Central memory CD8-positive, alpha-beta T cell (primary cell): ENCODE measurements at places on chromosomes 12 and 14.

- no peak for DNase-seq
Measured at GRCh38 chr14:68730348-68730747, 62.5 kb downstream of the ZFP36L1 start.

DNA sequence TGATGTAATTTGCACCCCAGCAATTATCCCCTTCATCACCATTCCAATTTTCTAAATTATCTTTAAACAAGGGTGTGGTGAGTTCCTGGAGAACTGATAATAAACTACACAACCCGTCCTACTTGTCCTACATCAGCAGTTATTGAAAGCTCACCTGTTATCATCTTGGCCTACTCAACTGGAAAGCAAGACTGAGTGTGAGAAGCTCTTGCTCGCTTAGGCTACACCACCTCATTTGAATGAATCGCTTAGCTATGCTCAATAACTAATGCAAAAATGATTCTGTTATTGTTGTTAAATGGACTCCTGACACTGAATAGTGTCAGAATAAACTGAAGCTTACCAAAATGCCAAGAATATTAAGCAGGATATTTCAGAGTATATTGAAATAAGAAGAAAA, 115.4 kb upstream of the BTG1 start:
- no peak for DNase-seq

GRCh38 chr12:63450816-63451215, 217.5 kb downstream of the DPY19L2 start:
- DNase-seq = no peak

- no peak for DNase-seq
Measured at GRCh38 chr14:104085889-104086201, 345 bp downstream of the ASPG start.
